ENCODE measurements at places on chromosomes 2 and 18. TPM values are rescaled to one million over a fixed set of nuclear protein-coding genes. Genes with fewer than 3 reads are reported as not detected.
A peak's percentile ranks its signal among the peaks of the same experiment; 100 is the strongest.

GRCh38 chr2:236242057-236242495 lies 22.1 kb downstream of the ASB18 start:
- peaks cover 40% of the 10 kb centered on the region for H3K4me1 ChIP-seq
- H3K36me3 ChIP-seq = no peaks in the 10 kb centered on the region
- H3K27me3 ChIP-seq = no peaks in the 10 kb centered on the region
- no peak overlapping the region for H3K27ac ChIP-seq
- H3K4me3 ChIP-seq = no peak overlapping the region

DNA sequence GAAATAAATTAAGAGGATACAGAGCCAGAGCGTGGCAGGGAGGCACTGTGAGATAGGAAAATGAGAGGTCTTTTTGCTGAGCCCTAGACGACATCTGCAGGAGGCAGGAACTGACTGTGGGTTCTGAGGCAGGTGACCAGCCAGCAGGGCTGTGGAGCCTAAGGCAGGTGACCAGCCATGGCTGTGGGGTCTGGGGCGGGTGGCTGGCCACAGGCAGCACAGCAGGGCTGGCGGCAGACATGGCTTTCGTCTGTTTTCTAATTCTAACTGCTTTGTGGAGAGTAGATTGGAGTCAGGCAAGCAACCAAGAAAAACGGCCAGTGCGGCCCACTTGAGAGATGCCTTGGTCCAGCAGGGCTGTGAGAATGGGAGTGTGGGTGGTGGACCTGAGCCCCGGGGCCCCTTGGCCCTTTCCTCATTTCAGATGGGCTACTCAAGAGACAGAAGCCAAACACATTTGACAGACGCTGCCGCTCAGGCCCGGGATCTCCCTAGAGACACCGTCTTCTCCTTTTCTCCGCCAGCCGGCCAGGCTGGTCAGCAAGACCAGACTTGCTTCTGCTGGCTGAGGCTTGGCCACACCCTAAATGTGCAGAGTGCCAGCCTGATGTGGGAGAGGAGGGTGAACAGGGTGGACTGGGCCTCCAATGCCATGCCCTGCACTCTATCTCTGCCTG lies 19.7 kb upstream of the GNAL start:
- no peaks in the 10 kb centered on the region for H3K4me1 ChIP-seq
- H3K4me3 ChIP-seq = no peak overlapping the region

Gene RPRM
- 2.1 TPM for total RNA-seq

- no peak overlapping the region for H3K27ac ChIP-seq
- DNase-seq = no peak
- peaks cover 7% of the 10 kb centered on the region for H3K27me3 ChIP-seq
- no peaks in the 10 kb centered on the region for H3K36me3 ChIP-seq
Observed at GRCh38 chr2:237200462-237200861, 114.8 kb downstream of the COPS8 start.

GRCh38 chr2:233429175-233429897 lies 75.0 kb downstream of the DGKD start:
- H3K4me1 ChIP-seq = peaks cover 25% of the 10 kb centered on the region
- H3K27ac ChIP-seq = no peak overlapping the region
- H3K4me3 ChIP-seq = no peak overlapping the region
- peaks cover 13% of the 10 kb centered on the region for H3K36me3 ChIP-seq

GRCh38 chr2:72316774-72317173 lies 169.1 kb upstream of the CYP26B1 start:
- no peaks in the 10 kb centered on the region for H3K4me1 ChIP-seq
- DNase-seq = no peak
- H3K36me3 ChIP-seq = no peaks in the 10 kb centered on the region
- H3K27ac ChIP-seq = no peak overlapping the region

Gene FAM161A
- 9.1 TPM for total RNA-seq

DNA sequence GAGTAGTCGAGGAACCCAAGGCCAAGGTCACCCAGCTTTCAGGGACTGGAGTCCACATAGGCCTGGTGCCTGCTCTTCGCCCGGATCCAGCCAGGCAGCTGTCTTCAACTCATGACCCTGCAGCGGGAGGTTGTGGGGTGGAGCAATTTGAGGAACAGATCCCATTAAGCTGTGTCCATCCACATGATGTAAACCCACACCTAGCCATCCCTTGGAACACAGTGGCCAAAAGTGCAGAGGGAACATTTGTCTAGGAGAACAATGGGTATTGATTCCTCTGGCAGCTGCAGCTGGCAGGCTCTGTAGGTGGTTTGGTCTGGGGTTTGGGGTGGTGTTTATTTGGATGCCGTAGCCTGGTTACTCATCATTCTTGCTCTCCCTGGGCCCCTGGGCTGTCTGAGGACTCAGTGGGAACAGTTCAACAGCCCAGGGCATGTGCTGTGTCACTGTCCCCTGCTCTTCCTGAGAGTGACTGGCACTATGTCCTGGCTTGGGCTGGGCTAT lies 99.4 kb downstream of the TFCP2L1 start:
- peaks cover 5% of the 10 kb centered on the region for H3K36me3 ChIP-seq
- H3K27ac ChIP-seq = peak overlapping the region; percentile 14
- peak overlapping the region; percentile 26 for H3K4me3 ChIP-seq
- peaks cover 31% of the 10 kb centered on the region for H3K4me1 ChIP-seq
- peaks cover 12% of the 10 kb centered on the region for H3K27me3 ChIP-seq

- no peaks in the 10 kb centered on the region for H3K36me3 ChIP-seq
- no peak for DNase-seq
- no peaks in the 10 kb centered on the region for H3K27me3 ChIP-seq
- no peak overlapping the region for H3K4me3 ChIP-seq
Observed at GRCh38 chr2:105100046-105100840, 62.4 kb downstream of the MRPS9 start.

Gene SLC4A3
- 20.2 TPM for total RNA-seq

Gene RRM2
- total RNA-seq = 154 TPM

GRCh38 chr2:215530191-215530968 lies 94.5 kb upstream of the FN1 start:
- H3K36me3 ChIP-seq = peaks cover 6% of the 10 kb centered on the region
- peaks cover 45% of the 10 kb centered on the region for H3K4me1 ChIP-seq
- DNase-seq = no peak
- peak overlapping the region; percentile 80 for H3K27ac ChIP-seq
- H3K27me3 ChIP-seq = no peaks in the 10 kb centered on the region

Gene TNFAIP6
- 1.7 TPM for total RNA-seq

Gene CHRNA1
- total RNA-seq = not detected

DNA sequence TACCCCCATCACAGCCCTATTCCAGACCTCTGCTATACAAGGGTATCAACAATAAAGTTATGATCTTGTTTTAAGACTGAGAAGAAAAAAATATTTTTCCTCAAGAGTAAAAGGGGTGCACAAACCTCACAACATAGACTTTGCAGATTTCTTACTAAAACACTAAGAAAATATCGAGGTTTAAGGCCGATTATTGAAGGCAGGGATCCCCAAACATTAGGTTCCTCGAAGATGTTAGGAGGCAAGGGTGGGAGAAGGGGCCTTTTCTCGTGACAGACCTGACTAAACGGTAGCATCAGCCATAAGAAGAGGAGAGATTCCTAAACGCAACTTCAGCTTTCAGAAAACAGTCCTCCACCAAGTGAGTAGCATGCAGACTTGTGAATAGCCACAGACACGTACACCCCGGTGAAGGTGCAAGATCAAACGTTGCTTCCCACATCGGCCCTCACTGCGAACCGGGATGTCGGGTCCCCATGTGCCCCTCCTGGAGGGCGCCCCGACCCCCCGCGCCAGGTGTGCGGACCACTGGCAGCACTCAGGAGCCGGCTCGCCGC lies 678 bp downstream of the PIAS2 start:
- no peak for DNase-seq
- H3K27ac ChIP-seq = peak overlapping the region; percentile 56
- H3K4me1 ChIP-seq = no peaks in the 10 kb centered on the region
- peak overlapping the region; percentile 82 for H3K4me3 ChIP-seq

GRCh38 chr18:13369756-13370510 lies 151.4 kb downstream of the LDLRAD4 start:
- H3K4me1 ChIP-seq = peaks cover under 1% of the 10 kb centered on the region
- no peak overlapping the region for H3K27ac ChIP-seq
- no peak overlapping the region for H3K4me3 ChIP-seq
- H3K36me3 ChIP-seq = no peaks in the 10 kb centered on the region
- H3K27me3 ChIP-seq = peaks cover 25% of the 10 kb centered on the region

DNA sequence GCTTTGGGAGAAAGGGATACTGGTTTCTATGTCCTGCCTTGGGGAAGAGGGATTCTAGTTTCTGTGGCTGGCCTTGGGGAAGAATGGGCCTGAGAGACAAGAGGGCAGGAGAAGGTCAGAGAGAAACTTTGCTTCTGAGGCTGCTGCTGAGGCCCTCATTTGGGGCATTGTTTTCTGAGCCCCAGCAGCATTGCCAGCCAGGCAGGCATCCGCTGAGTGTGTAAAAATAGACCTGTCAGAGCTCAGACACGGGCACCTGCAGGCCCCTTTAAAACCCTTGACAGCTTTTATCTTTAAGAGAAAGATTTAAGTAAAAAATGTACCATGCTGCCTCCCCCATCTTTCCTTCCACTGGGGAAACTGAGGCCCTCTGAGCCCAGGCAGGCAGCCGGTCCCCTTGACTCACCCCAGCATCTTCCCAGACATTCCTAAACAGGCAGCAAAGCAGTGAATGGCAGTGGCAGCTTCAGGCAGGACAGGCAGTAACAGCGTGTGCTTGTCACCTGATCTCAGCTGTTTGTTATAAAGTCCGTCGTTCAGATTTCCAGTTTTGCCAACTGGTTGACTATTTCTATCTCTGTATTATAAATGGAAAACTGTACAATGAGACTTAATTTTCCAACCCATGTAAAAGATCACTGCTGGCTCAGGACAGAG lies 27.6 kb downstream of the MLPH start:
- no peak for DNase-seq
- H3K4me3 ChIP-seq = no peak overlapping the region
- peaks cover 10% of the 10 kb centered on the region for H3K36me3 ChIP-seq
- no peaks in the 10 kb centered on the region for H3K27me3 ChIP-seq

Gene MATN3
- total RNA-seq = 2.3 TPM

- peaks cover 80% of the 10 kb centered on the region for H3K27me3 ChIP-seq
- no peaks in the 10 kb centered on the region for H3K4me1 ChIP-seq
- no peaks in the 10 kb centered on the region for H3K36me3 ChIP-seq
- no peak for DNase-seq
Observed at GRCh38 chr2:30181176-30181575, 34.4 kb downstream of the YPEL5 start.

Gene LOXHD1
- total RNA-seq = not detected

GRCh38 chr2:134272806-134273205 lies 18.9 kb downstream of the MGAT5 start:
- peaks cover 23% of the 10 kb centered on the region for H3K4me1 ChIP-seq
- H3K4me3 ChIP-seq = no peak overlapping the region
- H3K27ac ChIP-seq = no peak overlapping the region
- H3K36me3 ChIP-seq = peaks cover 6% of the 10 kb centered on the region
- no peaks in the 10 kb centered on the region for H3K27me3 ChIP-seq
- no peak for DNase-seq

Gene CACNB4
- 0.33 TPM for total RNA-seq

Gene ING5
- 29.3 TPM for total RNA-seq

- no peaks in the 10 kb centered on the region for H3K36me3 ChIP-seq
- no peak overlapping the region for H3K27ac ChIP-seq
- no peaks in the 10 kb centered on the region for H3K4me1 ChIP-seq
- no peak for DNase-seq
- H3K27me3 ChIP-seq = peaks cover 83% of the 10 kb centered on the region
Observed at GRCh38 chr18:10315522-10315921, 138.9 kb upstream of the APCDD1 start.

- no peak for DNase-seq
- no peak overlapping the region for H3K4me3 ChIP-seq
- no peaks in the 10 kb centered on the region for H3K27me3 ChIP-seq
- H3K27ac ChIP-seq = no peak overlapping the region
Observed at GRCh38 chr2:202201220-202202160, 36.9 kb downstream of the SUMO1 start.

DNA sequence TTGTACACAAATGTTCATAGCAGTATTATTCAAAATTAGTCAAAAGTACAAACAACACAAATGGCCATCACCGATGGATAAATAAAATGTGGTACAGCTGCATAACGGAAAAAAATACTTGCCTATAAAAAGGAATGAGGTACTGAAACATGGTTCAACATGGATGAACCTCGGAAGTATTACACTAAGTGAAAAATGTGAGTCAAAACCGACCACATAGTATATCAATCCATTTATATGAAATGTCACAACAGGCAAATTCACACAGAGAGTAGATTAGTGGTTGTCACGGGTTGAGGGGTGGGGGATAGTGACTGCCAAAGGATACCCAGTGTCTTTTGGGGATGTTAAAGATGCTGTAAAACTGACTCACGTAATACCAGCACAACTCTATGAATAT lies 3.5 kb downstream of the SS18 start:
- no peak overlapping the region for H3K4me3 ChIP-seq
- peaks cover 17% of the 10 kb centered on the region for H3K4me1 ChIP-seq
- no peaks in the 10 kb centered on the region for H3K27me3 ChIP-seq
- H3K27ac ChIP-seq = no peak overlapping the region
- H3K36me3 ChIP-seq = peaks cover 37% of the 10 kb centered on the region

DNA sequence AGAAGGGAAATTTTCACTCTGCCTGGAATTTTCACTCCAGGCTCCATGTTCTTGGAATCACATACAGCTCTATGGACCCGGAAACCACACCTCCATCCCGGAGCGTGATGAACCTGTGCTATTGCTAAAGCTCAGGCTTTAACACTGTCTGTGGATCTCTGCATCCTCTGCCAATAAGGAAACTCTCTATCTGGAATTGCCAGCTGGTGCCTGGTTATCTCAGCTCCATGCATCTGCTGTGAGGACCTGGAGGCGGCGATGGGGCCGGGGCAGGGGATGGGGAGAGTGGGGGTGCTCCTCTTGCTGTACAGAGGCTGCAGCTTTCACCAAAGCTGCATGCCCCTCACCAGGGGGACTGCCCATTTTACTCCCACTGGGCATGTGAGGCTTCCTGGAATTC lies 754.0 kb upstream of the SOX11 start:
- DNase-seq = no peak
- no peak overlapping the region for H3K4me3 ChIP-seq
- H3K27me3 ChIP-seq = no peaks in the 10 kb centered on the region
- H3K36me3 ChIP-seq = no peaks in the 10 kb centered on the region
- no peaks in the 10 kb centered on the region for H3K4me1 ChIP-seq

DNA sequence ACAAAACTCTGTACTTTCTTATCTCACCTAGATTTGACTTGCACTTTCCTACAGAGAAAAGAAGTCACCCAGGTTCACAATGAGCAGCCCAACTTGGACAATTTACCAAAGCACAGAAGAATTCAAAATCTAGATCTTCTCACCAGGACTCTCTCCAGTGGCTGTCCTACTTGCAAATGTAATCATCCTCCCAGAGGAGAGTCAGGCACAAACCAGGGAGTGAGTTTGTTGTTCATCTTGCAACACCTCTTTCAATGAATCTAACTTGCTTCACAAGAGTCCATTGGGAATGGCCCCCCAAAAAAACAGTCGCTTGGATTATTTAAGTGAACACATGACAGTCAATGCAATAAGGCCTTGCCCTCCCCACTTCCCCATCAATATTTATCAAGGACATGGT lies 144.6 kb downstream of the ATL2 start:
- H3K4me3 ChIP-seq = no peak overlapping the region
- H3K27ac ChIP-seq = no peak overlapping the region
- no peak for DNase-seq
- no peaks in the 10 kb centered on the region for H3K27me3 ChIP-seq
- H3K4me1 ChIP-seq = no peaks in the 10 kb centered on the region

GRCh38 chr18:48769006-48769636 lies 181.6 kb downstream of the SMAD7 start:
- no peaks in the 10 kb centered on the region for H3K36me3 ChIP-seq
- H3K4me1 ChIP-seq = no peaks in the 10 kb centered on the region

Gene CTAGE1
- total RNA-seq = not detected
